ENCODE measurements at places on chromosomes 6 and 20. TPM values are rescaled to one million over a fixed set of nuclear protein-coding genes. Genes with fewer than 3 reads are reported as not detected.

HLA-DOA gene
- 0.39 TPM for total RNA-seq

DST gene
- total RNA-seq = 144 TPM

LIN28B gene
- total RNA-seq = 0.25 TPM

DNA sequence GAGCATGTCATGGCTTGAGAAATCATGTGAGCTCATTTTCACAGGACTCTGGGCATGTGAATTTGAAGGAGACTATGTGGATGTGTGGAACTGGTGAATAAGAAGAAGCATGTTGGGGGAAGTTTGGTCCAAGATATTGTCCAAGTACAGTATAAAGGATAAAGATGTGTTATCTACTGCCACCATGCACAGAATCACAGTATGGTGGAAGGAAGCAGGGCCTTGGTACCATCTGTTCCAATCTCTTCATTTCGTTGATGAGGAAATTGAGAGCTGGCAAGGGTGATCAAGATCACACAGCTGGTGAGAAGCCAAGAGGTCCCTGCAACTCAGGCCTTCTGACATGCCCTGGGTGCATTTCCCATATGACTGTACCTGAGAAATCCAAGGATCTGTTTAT is 31.5 kb upstream of the RIPOR2 start:
- no peak for DNase-seq

DNA sequence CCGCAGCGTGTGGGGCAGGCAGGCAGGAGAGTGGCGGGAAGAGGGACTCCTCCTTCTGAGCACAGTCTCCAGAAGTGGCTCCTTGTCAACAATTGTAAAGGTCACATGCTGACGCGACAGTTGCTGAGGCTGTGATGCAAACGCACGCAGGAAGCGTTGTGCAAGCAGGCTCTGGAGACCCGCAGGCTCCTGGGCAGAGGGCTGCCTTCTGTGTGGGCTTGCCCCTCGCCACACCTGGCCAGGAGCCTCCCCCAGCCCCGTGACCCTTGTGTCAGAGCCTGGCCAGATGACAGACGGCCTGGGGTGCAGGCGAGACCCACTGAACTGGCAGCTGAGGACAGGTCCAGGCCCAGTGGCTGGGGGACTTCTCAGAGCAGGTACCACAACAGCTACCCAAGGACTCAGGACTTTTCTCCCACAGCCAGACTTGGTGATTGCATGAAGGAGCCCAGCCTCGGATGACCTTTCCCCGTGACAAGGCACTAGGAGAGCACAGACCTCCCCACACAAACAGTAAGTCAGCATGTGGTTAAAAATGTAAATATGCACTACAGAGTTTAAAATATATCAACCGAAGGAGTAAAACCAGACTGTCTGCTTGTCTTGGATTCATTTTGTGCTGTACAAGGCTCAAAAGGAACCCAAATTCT is 222.1 kb upstream of the RREB1 start:
- no peak for DNase-seq

- no peak for DNase-seq
These were observed 241.8 kb downstream of the ADGRG6 start for GRCh38 chr6:142543606-142544005.

DNA sequence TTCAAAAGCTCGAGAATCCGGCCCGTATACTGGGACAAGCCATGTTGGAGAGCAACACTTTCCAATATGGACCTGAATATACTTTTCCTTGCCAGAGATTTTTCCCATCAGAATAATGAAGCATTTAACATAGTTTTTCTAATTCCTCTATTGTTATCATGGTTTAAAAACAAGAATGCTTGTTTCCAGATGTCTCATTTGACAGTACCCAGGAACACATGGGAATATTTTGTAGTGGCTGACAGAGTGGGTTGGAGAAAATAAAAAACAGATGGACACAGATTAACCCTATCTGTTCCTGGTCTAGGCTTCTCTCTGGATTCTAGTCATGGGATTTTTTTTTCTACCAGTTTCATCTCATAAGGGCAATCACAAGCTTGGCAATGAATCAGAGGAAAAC is 164.8 kb upstream of the CEP162 start:
- no peak for DNase-seq

DNA sequence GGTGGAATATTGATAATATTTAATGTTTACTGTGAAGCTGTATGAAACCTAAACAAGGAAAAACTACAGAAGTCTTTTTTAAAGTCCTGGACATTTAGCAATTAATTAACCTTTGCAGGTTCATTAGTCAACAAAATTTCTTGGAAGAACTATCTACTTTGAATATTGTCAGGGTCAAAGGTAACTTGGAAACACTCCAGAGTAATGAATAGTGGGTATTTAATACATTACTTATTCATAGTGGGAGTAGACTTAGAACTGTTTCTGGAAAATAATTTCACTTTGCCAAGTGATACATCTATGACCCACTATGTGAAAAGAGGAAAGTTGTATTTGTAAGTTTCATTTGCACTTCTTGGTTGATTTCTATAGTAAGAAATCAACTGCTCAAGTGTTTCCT is 319.1 kb downstream of the TFAP2B start:
- DNase-seq = no peak

DNA sequence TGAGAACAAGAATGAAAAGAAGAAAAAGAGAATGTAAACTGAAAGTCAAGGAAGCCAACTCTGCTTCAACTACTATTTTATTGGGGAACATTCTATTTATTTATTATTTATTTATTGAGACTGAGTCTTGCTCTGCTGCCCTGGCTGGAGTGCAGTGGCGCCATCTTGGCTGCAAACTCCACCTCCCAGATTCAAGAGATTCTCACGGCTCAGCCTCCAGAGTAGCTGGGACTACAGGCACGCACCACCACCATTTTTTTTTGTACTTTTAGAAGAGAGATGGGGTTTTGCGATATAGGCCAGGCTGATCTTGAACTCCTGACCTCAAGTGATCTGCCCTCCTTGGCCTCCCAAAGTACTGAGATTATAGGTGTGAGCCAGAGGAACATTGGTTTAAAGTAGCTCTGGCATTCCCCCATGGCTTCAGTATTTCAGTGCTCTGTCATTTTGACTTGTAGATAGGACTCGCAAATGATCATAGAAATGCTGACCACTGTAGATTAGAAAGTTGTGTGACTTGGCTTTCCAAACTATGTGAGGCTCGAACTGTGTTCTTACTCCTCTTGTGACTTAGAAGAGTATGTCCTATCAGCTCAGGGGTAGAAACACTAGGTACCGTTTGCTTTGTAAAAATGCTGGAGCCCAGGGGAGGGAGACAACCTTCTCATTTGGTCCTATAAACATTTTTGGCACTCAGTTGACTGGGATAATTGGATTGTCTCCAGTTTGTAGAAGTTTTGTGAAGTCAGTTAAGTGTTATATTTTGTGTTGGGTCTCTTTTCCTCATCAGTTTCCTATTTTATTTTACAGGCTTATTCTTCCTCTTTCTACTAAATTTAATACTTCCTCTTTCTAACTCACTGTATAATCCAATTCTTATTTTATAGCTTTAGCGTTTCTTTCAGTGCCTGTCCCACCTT is 544.9 kb upstream of the CITED2 start:
- no peak for DNase-seq

GRCh38 chr6:109964949-109965348 is 13.2 kb upstream of the GPR6 start:
- no peak for DNase-seq

DNA sequence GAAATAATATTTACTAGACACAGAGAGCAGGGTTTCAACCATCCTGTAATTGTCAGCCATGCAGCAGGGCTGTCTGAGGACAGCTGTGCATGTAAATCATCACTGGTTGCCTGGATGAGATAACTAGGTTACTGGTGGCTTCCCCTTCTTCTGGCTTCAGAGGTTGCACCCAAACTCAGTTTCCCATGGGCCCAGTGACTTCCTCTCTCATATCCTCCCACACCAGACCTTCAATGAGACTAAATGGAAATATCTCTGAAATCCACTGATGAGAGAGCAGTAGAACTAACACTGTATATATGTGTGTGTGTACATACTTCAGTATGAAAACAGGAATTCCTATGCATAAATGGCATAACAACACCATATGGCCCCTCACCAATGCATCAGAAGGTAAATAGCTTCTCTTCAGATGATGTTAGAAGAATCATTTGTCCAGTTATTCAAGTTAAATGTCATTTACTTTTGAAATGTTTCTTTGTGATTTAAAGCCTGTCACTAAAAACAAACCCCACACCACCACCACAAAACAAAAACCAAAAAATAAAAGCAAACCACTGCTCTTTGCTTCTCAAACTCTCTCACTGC is 51.0 kb upstream of the IL20RA start:
- DNase-seq = no peak

- no peak for DNase-seq
These were observed 911 bp downstream of the CDK19 start for GRCh38 chr6:110814102-110815014.

DNA sequence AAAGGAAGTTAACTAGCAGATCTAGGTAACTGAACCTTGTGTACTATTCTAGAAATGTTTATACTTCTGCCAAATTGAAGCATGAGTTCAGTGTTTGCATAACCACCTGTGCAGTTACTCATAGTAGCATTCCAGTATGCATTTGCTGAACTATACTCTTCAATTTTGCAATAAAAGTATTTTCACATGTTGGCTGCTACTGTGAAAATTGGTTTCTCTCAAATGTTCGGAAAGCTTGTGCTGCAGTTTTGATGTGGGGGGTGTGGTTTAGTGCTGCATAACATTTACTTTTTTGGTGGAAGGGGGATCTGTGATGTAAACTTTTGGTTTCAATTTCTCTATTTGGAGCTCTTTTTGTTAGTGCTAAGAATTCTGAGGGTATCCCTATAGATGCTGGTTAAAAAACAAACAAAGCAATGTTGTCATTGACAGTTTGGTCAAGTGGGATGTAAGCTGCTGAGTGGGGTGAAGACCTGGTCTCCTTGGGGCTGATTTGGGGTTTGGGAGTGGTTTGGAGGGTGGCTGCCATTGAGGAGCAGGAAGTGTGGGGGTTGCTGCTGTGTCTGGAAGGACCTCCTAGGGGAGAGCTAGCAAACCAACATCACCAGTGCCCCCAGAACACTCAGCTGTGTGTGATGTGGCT is 87.8 kb downstream of the CARMIL1 start:
- DNase-seq = no peak

- peak; percentile 99 for DNase-seq
These were observed 636.0 kb downstream of the MMUT start for GRCh38 chr6:48826901-48827701.

- DNase-seq = no peak
These were observed 450.3 kb downstream of the CD83 start for GRCh38 chr6:14567842-14568241.

DNA sequence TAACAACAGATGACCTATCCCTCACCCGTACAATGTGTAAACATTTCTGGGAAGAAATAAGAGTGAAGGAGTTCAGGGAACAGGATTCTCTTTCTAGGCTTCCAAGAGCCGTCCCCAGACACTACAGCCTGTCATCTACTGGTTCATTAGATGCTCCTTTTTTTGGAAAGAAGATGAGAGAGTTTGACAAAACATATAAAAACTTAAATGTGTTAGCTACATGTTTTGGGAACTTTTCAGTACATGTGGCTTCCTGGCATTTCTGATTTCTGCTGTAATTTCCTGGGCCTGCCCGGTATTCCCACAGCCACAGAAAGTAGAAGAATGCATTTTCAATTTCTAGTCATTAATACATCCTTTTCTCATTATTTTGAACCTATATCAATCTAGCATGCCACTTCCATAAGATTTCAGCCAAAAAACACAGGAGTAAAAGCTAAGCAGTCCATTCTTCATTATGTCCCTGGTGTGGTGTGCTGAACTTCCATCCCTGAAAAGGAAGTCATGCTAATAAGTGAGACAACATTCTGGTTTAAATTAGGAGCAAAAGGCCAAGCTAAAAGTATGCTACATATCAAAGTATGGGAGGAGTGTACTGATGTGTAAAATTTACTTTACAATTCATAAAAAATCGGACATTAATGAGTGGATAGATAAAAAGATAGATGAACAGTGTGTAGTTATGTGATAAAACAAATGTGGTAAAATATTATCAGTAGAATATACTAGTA is 198.2 kb downstream of the WDR27 start:
- no peak for DNase-seq

- DNase-seq = no peak
These were observed 190.1 kb downstream of the SASH1 start for GRCh38 chr6:148532698-148533097.
